Activated CD8-positive, alpha-beta memory T cell treated with anti-CD3 and anti-CD28 coated beads for 1 hour (primary cell): ENCODE measurements at places on chromosomes 3 and 15.

GRCh38 chr15:52857937-52858781 lies 68.0 kb upstream of the ONECUT1 start:
- DNase-seq: no peak

GRCh38 chr3:127066635-127067034 lies 83.7 kb downstream of the PLXNA1 start:
- no peak for DNase-seq

DNA sequence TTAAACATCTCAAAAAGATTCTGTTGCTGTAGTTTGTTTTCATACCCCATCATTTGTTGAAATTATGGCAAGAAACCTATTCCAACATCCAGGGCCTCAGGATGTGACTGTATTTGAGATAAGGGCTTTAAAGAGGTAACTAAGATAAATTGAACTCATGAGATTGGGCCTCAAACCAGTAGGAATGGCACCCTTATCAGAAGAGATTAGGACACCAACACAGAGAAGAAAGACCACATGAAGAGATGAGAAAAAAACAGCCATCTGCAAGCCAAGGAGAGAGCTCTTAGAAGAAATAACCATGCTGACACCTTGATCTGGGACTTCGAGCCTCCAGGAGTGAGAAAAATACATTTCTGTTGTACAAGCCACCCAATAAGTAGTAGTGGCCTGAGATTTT lies 157.7 kb downstream of the CGGBP1 start:
- DNase-seq: no peak

DNA sequence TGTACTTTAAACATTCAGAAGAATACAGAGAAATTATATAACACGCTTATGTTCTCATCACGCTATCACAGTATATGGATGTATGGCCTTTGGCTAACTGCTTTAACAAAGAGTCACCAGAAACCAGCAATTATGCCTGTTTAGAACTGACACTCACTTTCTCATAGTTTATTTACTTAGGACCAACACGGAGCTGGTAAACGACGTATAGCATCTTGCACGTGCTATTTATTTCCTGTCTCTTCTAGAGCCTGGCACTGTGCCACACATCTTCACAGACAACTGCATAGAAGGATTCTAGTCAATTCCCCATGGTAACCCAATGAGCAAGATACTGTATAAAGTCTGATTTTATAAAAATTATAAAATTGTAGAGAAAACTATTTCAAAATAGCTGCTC lies 43.6 kb downstream of the TBC1D2B start:
- no peak for DNase-seq

- no peak for DNase-seq
Observed at GRCh38 chr15:101063212-101063611, 144.1 kb downstream of the LRRK1 start.
